ENCODE measurements at places on chromosomes 2 and 18. TPM values are rescaled to one million over a fixed set of nuclear protein-coding genes. Genes with fewer than 3 reads are reported as not detected.

INHA gene
- 0.78 TPM for total RNA-seq

DNA sequence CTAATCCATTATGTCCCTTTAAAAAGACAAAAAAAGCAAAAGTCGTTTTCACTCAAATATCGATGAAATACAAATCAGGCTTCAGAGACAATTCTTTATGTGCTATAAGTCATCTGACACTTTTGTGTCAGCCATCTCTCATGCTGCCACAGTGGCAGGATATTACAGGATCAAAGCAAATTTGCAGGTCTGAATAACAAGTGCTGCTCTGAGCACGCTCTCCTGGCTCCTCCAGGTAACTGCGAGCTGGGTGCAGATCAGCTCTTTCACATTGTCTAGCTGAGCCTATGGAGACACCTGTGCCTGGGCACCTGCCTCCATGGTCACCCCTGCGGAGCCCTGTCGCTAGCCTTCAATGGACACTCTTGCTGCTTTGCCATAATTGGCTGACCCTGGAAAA, 250.2 kb upstream of the RAB12 start:
- no peak for DNase-seq

GRCh38 chr2:159807183-159808031, 9.4 kb upstream of the CD302 start:
- no peak for DNase-seq

CAD gene
- total RNA-seq, result 63.6 TPM

- DNase-seq, result no peak
Observed at GRCh38 chr2:72544554-72544953, 281.3 kb downstream of the EXOC6B start.
